ENCODE measurements at places on chromosomes 12 and 14. TPM values are rescaled to one million over a fixed set of nuclear protein-coding genes. Genes with fewer than 3 reads are reported as not detected.

ZNF891 gene
- 2.1 TPM for total RNA-seq

POLE2 gene
- 25.5 TPM for total RNA-seq

FAIM2 gene
- total RNA-seq: 0.83 TPM

PDE3A gene
- not detected for total RNA-seq

KRT7 gene
- 53.6 TPM for total RNA-seq

LRRC10 gene
- total RNA-seq: not detected

MYF5 gene
- not detected for total RNA-seq

RHOJ gene
- not detected for total RNA-seq

GON7 gene
- 14.2 TPM for total RNA-seq

DMAC2L gene
- 16.9 TPM for total RNA-seq
